Fibroblast of skin of right biceps (primary cell): ENCODE measurements at places on chromosomes 2 and 18.

DNA sequence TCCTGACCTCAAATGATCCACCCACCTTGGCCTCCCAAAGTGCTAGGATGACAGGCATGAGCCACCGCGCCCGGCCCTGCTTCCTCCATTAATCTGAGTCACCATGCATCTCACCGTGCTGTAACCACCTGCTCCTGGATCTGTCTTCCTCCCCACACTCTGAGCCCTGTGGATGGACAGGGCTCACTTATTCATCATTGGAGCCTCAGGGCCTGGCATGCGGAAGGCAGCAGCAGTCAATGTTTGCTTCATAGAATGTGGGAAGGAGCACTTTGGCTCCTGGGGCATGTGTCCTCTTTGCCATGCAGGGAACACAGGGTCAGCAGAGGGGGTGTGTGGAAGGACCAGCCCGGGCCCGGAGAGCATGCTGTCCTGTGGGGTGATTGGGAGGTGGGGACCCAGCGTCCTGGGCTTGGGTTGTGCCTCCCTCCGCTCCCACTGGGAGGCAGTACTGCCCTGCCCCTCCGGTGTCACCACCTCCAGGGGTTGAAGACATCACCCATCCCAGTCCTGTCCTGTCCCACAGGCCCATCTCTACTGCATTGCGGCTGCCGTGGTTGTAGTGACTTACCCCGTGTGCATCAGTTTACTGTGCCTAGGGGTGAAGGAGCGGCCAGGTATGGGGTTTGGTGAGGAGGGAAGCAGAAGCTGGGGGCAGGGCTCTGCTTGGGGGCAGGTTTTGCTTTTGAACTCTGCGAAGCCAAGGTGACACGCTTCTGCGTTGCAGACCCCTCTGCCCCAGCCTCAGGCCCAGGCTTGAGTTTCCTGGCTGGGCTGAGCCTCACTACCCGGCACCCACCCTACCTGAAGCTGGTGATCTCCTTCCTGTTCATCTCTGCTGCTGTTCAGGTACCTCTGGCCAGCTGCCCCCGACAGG, 11.5 kb downstream of the MFSD2B start:
- no peak for DNase-seq

DNA sequence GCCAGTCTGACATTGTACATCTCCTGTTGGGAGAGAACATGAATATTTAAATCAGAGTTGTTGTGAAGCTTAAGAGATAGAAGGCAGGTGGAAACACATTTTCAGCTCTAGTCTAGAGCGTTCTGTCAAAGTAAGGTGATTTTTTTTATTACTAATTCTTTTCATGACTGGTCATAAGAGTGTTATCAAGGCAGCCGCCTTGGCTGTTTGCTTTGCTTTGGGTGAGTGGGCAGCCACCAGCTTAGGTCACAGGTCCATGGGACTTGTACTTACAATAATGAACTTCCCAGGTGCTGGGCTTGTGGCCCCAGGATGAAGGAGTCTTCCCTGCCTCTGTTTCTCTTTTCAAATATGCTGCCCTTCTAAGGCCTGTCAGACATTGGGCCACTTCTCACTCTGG, 256.3 kb downstream of the SRBD1 start:
- no peak for DNase-seq

DNA sequence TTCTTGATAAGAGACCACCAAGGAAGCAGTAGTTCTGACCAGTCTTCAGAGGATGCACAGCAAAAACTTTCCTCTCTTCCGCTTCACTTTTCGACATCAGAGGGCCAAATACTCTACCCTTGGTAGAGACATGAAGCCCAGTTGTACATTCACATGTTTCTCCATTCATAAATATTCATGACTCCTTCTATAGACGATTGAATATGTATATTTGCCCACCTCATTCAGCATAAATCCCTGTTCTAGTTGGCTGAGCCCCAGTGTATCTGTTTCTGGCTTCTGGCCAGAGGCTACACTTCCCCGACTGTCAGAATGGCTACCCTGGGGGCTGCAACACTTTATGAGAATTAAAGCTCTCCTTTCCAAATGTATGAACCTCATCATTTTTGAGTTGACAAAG, 258.5 kb downstream of the ASXL3 start:
- DNase-seq = no peak

DNA sequence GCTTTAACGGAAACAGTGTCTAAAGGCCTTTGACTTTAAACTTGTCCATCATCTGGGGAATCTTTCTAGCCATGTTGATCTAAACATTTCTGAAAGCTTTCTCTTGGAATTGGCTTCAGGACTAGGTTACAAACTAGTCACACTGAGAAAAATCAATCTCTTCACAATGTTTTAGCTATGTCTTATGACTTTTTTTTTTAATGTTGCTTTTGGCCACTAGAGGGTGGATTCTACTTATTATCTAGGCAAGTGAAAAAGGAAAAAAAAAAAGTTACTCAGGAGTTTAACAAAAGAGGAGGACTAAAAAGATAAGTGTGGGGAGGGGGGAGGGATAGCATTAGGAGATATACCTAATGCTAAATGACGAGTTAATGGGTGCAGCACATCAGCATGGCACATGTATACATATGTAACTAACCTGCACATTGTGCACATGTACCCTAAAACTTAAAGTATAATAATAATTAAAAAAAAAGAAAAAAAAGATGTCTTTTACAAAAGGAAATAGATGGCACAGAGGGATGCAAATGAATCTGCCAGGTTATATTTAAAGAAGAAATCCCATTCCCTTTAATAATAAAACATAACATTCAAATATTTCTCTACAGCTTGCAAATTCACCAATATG, 160.4 kb upstream of the PID1 start:
- DNase-seq = peak; percentile 57

- DNase-seq = no peak
Observed at GRCh38 chr2:70975237-70975636, 3.2 kb upstream of the ANKRD53 start.

DNA sequence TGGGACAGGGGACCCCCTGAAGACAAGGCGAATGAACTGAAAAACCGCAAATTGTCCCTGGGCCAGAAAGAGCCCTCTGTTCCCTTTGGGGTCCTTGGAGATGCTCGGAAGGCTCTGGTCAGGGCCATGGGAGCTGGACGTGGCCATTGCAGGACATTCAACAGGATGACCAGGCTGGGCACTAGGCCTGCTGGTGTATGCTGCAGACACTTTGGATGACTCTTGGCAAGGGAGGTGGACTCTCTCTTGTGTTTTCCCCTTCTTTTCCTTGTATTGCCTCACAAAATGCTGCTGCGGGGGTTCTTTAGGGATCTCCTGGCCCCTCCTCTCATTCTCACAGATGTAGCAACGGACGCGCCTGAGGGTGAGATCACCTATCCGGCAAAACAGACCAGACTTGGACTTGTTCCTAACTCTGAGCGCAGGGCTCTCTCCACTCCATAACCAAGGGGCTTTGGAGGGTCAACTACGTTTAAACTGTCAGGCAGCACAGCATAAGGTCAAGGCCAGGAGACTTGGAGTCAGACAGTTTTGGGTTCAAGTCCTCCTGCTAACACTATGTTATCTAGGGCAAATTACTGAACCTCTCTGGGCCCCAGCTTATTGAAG, 41.8 kb upstream of the SH3RF3 start:
- no peak for DNase-seq

GRCh38 chr18:78519394-78520062, 460.1 kb upstream of the SALL3 start:
- DNase-seq = no peak

DNA sequence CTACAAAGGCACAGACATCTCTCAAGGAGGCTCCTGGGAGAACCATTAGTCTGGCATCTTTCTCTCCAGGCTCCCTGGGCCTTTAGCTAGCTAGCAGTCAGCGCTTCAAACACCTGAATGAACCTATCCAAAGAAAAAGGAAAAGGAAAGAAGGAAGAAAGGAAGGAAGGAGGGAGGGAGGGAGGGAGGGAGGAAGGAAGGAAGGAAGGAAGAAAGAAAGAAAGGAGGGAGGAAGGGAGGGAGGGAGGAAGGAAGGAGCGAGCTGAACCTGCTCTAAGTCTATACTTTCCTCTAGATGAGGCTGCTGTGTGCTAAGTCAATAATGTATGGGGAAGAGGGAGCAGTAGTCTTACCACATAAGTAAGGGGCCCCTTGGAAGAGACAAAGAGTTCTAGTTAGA, 5.1 kb upstream of the BCL11A start:
- no peak for DNase-seq

DNA sequence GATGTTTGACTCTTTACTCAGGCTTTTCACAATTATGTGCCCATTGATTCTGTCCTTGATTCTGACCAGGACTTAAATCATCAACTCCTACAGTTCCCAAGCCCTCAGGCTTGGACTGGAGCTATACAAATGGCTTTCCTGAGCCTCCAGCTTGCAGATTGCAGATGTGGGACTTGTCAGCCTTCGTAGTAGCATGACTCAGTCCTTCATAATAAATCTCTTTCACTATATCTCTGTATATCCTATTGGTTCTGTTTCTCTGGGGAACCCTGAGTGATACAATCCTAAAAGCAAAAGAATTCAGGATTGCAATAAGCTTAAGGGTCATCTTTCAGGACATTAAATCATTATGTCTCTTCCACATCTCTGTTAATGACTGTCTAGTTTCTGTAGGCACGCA, 356.6 kb downstream of the RIT2 start:
- DNase-seq = no peak

DNA sequence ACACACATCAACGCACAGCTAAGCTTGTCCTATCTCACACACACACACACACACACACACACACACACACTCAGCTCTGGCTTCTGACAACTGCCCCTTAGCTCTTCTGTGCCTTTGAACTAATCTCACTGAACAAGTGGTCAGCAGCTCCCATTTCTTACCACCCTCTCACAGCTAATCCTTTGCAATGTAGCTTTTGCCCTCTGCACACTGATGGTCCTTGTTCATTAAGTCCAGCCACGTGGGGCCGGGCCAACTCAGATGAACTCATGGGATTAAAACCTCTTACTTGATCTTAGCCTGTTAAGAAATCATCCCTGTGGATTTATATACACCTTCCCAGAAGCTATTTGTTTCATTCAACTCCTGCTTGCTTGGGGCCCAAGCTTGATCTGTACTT, 36.6 kb downstream of the DPYSL5 start:
- no peak for DNase-seq
